CD4-positive, CD25-positive, alpha-beta regulatory T cell (primary cell): ENCODE measurements at places on chromosomes 13 and 19. TPM values are rescaled to one million over a fixed set of nuclear protein-coding genes. Genes with fewer than 3 reads are reported as not detected.
A peak's percentile ranks its signal among the peaks of the same experiment; 100 is the strongest.

DNA sequence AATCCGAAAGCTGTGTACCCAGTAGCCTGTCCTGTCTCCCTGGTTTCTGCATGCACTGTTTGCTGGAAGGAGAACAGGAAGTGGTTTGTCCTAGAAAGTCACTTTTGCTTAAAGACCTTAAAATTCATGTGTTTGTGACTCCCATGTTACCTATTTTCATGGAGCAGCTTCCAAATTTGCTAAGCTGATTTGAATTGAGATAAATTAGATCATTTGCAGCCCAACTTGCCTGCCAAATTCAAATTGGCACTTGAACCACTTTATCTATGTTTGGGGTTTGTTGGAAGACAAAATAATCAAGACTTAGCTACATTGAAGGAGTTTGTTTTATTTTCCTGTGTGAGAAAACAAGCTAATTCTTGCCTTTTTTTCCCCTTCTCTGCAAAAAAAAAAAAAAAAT is 532.5 kb downstream of the DIAPH3 start:
- H3K4me3 ChIP-seq, result no peak overlapping the region
- no peaks in the 10 kb centered on the region for H3K36me3 ChIP-seq
- H3K4me1 ChIP-seq, result no peaks in the 10 kb centered on the region
- H3K27me3 ChIP-seq, result no peaks in the 10 kb centered on the region

- no peak overlapping the region for H3K4me3 ChIP-seq
- peaks cover 12% of the 10 kb centered on the region for H3K4me1 ChIP-seq
- no peak for DNase-seq
- H3K27ac ChIP-seq, result no peak overlapping the region
- no peaks in the 10 kb centered on the region for H3K27me3 ChIP-seq
- no peaks in the 10 kb centered on the region for H3K36me3 ChIP-seq
These were observed 4.2 kb downstream of the NRTN start for GRCh38 chr19:5809053-5809452.

DNA sequence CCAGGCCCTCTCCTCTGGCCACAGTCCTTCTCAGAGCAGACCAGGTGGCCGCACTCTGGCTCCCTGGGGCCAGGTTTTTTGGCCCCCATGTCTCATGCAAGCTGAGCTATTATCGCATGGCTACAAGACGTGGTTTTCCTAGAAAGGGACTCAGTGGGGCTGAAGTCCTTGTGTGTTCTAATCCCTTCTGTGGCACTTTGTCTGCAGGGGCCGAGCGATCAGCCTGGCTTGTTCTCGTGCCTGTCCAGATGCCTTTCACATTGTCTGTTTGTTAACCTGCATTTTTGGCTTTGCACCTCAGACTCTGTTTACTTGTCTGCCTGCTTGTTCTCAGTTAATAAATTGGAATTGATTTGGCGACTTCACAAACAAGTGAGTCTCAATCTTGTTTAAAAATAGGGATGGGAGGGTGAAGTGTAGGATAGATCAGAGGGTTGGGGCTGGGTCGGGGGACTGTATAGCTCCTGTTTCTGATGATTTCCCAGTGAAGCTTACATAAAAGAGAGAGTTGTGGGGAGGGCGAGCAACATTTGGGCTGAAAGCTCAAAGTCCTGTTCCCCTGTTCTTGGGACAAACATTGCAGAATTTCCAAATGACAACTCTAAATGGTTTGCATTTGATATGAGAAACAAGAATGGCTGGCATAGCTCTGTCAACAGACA is 440.4 kb downstream of the COG6 start:
- no peaks in the 10 kb centered on the region for H3K27me3 ChIP-seq
- no peak overlapping the region for H3K4me3 ChIP-seq
- H3K4me1 ChIP-seq, result peaks cover 10% of the 10 kb centered on the region
- no peak overlapping the region for H3K27ac ChIP-seq

DNA sequence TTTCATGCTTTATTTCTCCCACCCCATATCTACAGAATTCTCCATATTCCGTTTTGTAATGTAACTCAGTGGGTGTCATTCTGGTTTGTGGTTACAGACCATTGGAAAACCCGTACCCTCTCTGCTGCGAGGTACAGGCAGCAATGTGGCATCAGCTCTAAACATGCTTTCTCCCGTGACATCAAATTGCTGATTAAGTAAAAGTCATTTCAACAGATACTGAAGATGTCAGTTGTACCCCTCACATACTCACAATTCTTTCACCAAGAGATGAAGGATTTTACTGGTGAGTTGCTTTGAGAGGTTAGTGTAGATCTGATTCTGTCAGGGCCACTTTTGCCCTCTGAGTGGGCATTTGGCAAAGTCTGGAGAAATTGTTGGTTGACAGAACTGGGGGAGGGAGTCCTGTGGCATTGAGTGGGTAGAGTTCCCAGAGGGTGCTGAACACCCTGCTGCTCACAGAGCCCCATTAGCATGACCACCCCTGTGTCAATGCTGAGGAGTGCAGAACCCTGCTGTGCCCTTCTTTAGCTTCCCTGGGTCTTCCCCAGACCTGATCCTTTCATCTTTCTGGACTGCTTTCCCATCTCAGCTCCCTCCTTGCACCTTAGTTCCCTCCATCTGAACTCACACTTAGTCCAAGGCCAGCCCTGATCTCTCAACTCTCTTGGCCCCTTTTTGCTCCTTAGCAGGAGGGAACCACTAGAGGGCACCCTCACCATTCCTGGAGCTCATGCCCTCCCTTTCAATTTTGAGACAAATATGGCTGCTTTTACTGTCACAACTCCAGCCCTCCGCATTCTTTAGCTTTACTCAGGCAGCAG is 39.9 kb upstream of the CEACAM8 start:
- no peaks in the 10 kb centered on the region for H3K36me3 ChIP-seq
- no peaks in the 10 kb centered on the region for H3K4me1 ChIP-seq
- H3K4me3 ChIP-seq, result no peak overlapping the region
- peak; percentile 45 for DNase-seq
- H3K27ac ChIP-seq, result no peak overlapping the region

DNA sequence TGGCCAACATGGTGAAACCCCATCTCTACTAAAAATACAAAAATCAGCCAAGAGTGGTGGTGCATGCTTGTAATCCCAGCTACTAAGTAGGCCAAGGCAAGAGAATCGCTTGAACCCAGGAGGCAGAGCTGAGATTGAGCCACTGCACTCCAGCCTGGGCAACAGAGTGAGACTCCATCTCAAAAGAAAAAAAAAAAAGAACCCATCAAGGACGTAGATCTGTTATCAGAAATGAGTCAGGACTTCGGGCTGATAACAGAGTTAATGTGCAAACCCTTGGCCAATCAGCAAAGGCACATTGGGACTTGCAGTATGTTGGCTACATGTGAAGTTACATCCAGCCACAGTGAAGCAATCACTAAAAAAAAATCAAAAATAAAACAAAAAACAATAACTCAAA is 4.8 kb upstream of the LGALS7B start:
- H3K27ac ChIP-seq, result no peak overlapping the region
- H3K4me1 ChIP-seq, result no peaks in the 10 kb centered on the region
- H3K36me3 ChIP-seq, result no peaks in the 10 kb centered on the region
- no peak for DNase-seq
- H3K4me3 ChIP-seq, result no peak overlapping the region

- no peaks in the 10 kb centered on the region for H3K27me3 ChIP-seq
- peaks cover 21% of the 10 kb centered on the region for H3K36me3 ChIP-seq
- H3K4me3 ChIP-seq, result no peak overlapping the region
- no peak for DNase-seq
These were observed 32.5 kb downstream of the UCHL3 start for GRCh38 chr13:75581874-75582640.

DNA sequence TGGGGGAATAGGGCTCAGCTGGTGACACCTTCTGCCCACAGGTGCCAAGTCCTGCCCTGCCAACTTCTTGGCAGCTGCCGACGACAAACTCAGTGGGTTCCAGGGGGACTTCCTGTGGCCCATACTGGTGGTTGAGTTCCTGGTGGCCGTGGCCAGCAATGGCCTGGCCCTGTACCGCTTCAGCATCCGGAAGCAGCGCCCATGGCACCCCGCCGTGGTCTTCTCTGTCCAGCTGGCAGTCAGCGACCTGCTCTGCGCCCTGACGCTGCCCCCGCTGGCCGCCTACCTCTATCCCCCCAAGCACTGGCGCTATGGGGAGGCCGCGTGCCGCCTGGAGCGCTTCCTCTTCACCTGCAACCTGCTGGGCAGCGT is 2.1 kb downstream of the P2RY11 start:
- peaks cover 33% of the 10 kb centered on the region for H3K4me1 ChIP-seq
- no peaks in the 10 kb centered on the region for H3K27me3 ChIP-seq
- H3K27ac ChIP-seq, result peak overlapping the region; percentile 58
- H3K36me3 ChIP-seq, result peaks cover 54% of the 10 kb centered on the region

GRCh38 chr13:38180126-38180525 is 169.5 kb upstream of the UFM1 start:
- DNase-seq, result no peak
- H3K4me3 ChIP-seq, result peak overlapping the region; percentile 22
- H3K36me3 ChIP-seq, result no peaks in the 10 kb centered on the region
- no peaks in the 10 kb centered on the region for H3K27me3 ChIP-seq

- no peaks in the 10 kb centered on the region for H3K4me1 ChIP-seq
- no peaks in the 10 kb centered on the region for H3K36me3 ChIP-seq
- DNase-seq, result peak; percentile 3
- no peaks in the 10 kb centered on the region for H3K27me3 ChIP-seq
These were observed 52.7 kb downstream of the TSC22D1 start for GRCh38 chr13:44523146-44524015.

- no peak for DNase-seq
- peaks cover 4% of the 10 kb centered on the region for H3K27me3 ChIP-seq
- H3K36me3 ChIP-seq, result no peaks in the 10 kb centered on the region
These were observed 3.9 kb upstream of the RNF6 start for GRCh38 chr13:26225896-26226617.

DNA sequence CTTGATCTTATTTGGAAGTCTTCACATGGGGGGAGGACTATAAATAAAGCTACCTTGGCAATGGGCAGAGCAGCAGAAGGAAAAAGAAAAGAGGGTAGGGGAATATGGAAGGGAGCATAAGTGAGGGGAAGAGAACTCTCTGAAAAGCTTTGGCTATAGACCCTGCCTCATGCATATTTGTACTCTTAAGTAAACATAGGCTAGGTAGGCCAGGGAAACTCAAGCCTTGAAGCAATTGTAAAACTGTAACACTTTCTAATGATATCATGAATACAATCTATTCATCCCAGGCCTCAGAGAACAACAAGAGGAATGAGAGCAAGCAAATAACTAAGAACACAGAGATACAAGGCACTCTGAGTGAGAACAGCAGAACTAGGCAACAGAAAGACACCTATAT is 20.4 kb downstream of the MYCBP2 start:
- no peaks in the 10 kb centered on the region for H3K27me3 ChIP-seq
- peaks cover 72% of the 10 kb centered on the region for H3K4me1 ChIP-seq

DNA sequence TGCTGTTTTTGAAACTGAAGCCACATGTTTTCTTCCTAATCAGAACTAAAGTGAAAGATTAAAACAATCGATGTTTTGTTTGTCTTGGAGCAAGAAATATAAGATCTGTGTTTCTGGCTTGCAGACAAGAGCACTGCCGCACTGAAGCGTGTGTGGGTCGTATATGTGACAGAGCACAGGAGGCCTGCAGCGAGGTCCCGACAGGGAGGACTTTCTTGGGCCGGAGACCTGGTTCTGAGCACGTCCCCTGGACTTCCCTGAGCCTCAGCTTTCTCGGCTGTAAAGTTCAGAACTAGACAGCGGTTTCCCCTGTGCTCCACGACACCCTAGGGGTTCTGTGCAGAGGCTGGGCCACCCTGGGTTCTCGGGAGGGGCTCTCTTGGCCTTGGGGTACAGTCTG is 60.5 kb downstream of the GADD45B start:
- no peak for DNase-seq
- no peaks in the 10 kb centered on the region for H3K36me3 ChIP-seq
- no peak overlapping the region for H3K4me3 ChIP-seq
- H3K27me3 ChIP-seq, result no peaks in the 10 kb centered on the region

DNA sequence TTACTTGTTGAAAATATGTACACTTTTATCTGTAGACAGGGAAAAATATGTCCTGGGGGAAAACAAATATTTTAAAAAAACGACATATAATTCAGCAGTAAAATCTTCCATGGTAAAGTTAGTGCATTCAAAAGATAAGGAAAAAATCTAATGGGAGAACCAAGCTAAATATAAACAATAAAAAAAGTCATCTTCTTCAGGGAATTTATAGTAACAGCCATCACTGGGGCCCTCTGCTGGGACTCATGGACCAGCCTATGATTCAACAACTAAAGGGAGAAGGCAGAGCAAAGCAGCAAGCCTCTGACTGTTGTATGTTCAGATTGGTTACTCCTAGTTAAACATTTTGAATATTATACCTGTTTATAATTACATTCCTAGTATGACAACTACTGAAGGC is 93.0 kb downstream of the ITGBL1 start:
- H3K36me3 ChIP-seq, result no peaks in the 10 kb centered on the region
- no peaks in the 10 kb centered on the region for H3K4me1 ChIP-seq
- H3K27ac ChIP-seq, result no peak overlapping the region
- no peak for DNase-seq

DNA sequence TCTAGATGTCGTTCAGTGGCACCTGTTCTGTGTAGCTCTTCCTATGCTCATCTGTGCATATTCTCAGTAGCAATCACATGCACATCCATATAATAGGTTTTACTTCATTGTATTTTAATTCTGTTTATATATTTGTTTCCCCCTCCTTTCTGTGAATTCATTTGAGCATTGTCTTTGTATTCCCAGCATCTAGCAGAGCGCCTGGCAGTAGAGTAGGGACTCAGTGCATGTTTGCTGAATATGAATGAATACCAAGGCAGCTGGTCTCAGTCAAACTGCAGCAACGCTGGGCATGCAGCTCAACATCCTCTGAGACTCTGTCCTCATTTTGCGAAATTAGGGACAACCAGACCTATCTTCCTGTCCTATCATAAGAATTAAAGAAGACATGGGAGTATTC is 330.1 kb downstream of the SPRY2 start:
- H3K27me3 ChIP-seq, result no peaks in the 10 kb centered on the region
- no peak overlapping the region for H3K4me3 ChIP-seq
- H3K4me1 ChIP-seq, result no peaks in the 10 kb centered on the region
- no peaks in the 10 kb centered on the region for H3K36me3 ChIP-seq
- DNase-seq, result no peak

- no peak overlapping the region for H3K27ac ChIP-seq
- no peak for DNase-seq
- no peak overlapping the region for H3K4me3 ChIP-seq
- H3K27me3 ChIP-seq, result no peaks in the 10 kb centered on the region
- H3K4me1 ChIP-seq, result no peaks in the 10 kb centered on the region
These were observed 16.1 kb downstream of the NKPD1 start for GRCh38 chr19:45144431-45145269.

GRCh38 chr13:62246581-62246980 is 830.9 kb upstream of the PCDH20 start:
- no peaks in the 10 kb centered on the region for H3K4me1 ChIP-seq
- DNase-seq, result no peak
- no peaks in the 10 kb centered on the region for H3K36me3 ChIP-seq

- no peak overlapping the region for H3K27ac ChIP-seq
- H3K27me3 ChIP-seq, result peaks cover 24% of the 10 kb centered on the region
- DNase-seq, result no peak
- H3K36me3 ChIP-seq, result no peaks in the 10 kb centered on the region
These were observed 726 bp upstream of the ZNF358 start for GRCh38 chr19:7515110-7515644.

GRCh38 chr19:41811981-41812380 is 15.6 kb downstream of the CEACAM3 start:
- no peaks in the 10 kb centered on the region for H3K27me3 ChIP-seq
- no peaks in the 10 kb centered on the region for H3K36me3 ChIP-seq
- DNase-seq, result no peak

Gene S1PR4
- polyA plus RNA-seq, result 902 TPM

Gene SNAPC2
- 14.3 TPM for polyA plus RNA-seq

Gene PLEKHJ1
- polyA plus RNA-seq, result 116 TPM

Gene EFNB2
- polyA plus RNA-seq, result not detected

Gene VN1R4
- not detected for polyA plus RNA-seq

Gene THSD8
- polyA plus RNA-seq, result 13.9 TPM

Gene CHST8
- polyA plus RNA-seq, result not detected

Gene ZNF701
- polyA plus RNA-seq, result 11.3 TPM

Gene DLL3
- polyA plus RNA-seq, result not detected
